ENCODE measurements at places on chromosomes 16 and 17.

DNA sequence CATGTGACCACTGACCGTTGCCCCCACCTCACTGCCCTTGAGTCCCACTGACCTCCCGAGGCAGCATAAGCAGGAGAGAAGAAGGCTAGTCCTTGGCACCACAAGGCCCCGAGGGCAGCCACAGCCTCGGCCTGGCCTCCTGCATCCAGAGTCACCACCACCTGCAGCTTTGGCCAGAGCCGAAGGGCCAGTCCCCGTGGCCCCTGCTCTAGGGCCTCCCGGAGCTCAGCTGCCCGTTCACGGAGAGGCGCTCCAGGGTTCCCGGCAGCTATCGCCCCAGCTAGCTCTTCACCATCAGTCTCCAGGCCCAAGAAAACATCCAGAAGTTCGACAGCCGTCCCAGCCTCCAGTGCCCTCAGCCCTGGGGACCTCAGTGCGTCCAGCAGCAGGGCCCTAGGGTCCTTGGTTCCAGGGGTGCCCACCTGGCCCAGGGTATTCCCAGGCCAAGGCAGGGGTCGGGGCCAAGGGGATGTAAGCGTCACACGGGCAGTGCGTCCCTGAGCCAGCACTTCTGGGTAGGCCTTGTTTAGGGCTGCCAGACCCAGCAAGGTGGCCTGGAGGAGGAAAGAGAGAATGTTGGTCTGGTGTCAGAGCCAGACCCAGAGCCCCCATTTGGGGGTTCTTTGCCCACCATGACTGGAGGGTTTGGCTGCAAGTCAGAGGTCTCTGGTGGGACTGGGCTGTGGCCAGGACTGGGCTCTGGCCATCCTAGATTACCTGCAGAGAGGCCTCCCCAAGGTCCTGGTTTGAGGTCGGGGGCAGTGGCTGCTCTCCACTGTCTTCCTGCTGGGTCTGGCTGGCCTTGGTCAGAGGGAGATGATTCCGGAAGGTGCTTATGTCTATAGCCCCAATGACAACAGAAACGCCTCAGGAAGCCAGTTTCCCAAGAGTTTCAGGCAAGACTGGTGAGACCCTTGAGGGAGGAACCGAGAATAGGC lies 1.8 kb downstream of the GHDC start:
- DNase-seq, result no peak

DNA sequence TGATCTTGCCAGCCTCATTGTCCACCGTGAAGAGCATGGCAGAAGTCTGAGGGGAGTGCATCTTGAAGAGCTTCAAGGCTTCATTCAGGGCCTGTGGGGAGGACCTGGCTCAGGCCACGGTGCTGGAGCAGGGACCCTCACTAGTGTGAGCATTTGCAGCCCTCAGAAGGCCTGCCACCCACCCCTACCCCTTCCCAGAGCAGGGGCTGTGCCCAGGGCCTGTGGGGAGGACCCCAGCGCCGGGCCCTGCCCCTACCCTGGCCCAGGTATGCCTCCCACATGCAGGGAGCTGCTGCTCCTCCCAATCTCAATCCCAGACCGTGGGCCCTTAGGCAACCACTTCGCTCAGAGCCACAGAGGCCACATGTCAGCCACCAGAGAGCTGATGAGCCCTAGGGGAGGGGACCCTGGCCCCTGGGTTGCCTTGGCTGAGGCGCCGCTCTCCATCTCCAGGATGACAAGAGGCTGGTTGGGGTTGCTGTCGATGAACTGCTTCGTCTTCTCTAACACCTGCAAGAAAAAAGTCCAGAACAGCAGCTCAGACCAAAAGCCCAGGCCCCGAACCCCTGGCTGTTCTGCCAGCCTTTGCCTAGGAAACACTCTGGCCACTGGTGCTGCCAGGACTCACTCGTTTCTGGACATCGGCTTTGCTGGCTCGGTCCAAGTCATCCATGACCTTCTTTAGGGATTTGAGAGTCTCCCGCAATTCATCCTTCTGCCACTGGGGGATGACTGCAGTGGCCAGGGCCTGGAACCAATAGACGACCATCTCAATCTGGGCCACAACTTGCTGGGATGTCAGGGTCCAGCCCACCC lies 1.8 kb upstream of the EXOSC6 start:
- peak; percentile 19 for DNase-seq

DNA sequence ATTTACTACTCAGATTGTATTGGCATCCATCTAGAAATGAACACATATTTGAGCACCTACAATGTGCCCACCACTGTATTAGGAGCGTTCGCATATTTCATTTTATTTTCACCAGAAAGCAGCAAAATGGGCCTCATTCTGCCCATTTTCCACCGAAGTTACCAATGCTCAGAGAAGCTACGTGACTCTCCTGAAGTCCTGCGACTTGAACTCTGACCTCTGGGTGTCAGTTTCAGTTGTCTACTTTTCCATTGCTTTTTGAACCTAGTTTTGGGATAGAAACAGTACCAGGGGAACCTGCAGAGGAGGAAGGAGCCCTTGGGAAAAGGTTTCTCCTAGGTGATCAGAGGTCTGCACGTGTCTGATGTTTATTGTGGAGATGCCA lies 139.1 kb upstream of the SDK2 start:
- DNase-seq, result no peak

- DNase-seq, result no peak
Measured at GRCh38 chr17:14902297-14902696, 362.8 kb downstream of the PMP22 start.

GRCh38 chr17:75619506-75620431 lies 13.5 kb upstream of the SMIM5 start:
- peak; percentile 30 for DNase-seq

DNA sequence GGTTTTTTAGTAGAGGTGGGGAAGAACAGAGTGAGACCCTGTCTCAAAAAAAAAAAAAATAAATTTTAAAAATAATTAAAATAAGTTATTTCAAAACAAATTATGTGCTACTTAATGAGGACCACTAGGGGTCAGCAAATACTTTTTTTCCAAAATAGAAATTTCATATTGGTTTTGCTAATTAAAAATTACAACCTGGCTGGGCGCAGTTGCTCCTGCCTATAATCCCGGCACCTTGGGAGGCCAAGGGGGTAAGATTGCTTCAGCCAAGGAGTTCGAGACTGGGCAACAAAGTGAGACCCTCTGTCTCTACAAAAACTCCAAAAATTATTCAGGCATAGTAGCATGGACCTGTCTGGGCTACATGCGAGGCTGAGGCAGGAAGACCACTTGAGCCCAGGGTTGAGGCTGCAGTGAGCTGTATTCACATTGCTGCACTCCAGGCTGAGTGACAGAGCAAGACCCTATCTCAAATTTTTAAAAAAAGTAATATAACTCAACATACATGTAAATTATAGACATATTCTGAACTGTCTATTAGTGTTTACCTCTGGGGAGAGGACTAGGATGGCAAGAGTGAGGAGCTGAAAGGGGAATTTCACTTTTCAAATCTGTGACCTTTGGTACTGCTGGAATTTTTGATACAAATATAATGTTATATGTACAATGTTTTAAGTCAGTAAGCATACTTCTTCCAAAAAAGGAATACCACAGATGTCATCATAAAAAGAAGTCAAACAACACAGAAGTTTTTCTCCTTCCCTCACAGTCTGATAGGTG lies 8.1 kb downstream of the MEIOB start:
- DNase-seq, result peak; percentile 36

- peak; percentile 17 for DNase-seq
Measured at GRCh38 chr16:85491798-85492294, 121.3 kb upstream of the GSE1 start.

GRCh38 chr16:19382887-19383816 lies 34.5 kb upstream of the TMC5 start:
- no peak for DNase-seq

DNA sequence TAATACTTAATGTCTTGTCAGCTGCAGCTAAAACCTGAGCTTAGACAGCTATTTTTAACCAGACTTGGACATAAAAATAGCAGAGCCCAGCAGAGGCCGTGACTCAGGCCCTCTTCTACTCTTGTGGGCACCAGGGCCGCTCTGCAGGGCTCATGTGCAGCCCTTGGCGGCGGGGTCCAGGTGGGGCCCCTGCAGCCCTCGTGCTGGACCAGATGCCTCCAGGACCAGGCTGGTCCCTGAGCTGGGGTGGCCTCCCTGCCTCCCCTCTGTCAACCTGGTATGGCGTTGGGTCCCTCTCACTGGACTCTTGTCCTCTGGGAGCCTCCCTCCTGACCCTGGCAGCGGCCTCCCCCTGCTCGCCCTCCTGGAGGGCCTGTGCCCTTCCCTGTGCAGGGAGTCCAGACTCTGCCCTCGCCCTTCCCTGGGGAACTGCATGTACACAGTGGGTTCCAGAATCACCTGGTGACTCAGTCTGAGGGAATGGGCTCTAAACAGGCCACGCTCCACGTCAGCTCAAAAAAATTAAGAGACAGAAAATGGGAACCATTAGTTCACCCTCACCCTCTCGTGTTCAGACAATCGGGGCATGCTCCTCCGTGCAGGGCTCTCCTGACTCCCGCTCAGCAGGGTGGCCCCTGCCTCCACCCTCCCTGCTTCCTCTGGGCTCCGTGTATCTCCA lies 9.7 kb downstream of the CDK5R1 start:
- peak; percentile 88 for DNase-seq

DNA sequence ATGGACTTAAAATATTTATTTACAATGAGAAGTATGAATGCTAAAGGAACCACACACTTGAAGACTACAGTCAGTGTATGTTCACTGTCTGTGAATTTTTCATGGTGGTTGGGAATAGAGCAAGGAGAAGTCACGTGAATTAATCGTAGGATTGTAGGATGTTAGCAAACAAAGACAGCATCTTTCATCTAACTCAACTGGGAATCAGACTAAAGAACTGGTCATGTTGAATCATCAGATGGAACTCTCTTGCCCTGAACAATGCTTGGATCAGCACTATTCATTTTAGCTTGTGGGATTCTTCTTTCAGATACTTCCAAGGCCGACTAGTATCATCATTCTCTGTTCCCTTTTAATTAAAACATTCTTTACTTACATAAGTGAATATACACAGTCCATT lies 18.1 kb downstream of the KCNJ2 start:
- peak; percentile 73 for DNase-seq

DNA sequence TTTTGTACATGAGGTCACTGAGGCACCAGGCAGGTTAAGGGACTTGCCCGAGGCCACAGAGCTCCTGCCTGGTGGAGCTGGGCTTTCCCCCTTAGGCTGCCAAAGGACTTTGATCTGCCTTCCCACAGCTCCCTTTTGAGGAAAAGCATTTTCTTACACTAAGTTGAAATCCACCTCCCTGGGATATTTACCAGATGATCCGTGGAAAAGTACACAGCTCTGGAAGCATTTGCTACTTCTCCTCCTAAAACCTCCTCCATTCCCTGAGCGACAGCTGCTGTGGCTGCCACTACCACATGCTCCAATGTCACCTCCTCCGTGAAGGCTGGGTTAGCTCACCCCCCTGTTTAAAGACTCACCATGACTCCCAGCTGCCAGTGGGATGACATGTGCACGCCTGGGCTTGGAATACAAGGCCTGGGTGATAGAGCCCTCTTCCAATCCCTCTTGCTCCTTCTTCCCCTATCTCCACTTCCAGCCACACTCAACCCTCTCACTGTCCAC lies 1.2 kb upstream of the MPRIP start:
- DNase-seq, result no peak

GRCh38 chr16:57112403-57113041 lies 20.1 kb downstream of the CPNE2 start:
- DNase-seq, result no peak

- DNase-seq, result peak; percentile 11
Measured at GRCh38 chr17:75124041-75124818, 7.3 kb downstream of the NT5C start.

- no peak for DNase-seq
Measured at GRCh38 chr16:2204416-2205103, 694 bp upstream of the MLST8 start.

DNA sequence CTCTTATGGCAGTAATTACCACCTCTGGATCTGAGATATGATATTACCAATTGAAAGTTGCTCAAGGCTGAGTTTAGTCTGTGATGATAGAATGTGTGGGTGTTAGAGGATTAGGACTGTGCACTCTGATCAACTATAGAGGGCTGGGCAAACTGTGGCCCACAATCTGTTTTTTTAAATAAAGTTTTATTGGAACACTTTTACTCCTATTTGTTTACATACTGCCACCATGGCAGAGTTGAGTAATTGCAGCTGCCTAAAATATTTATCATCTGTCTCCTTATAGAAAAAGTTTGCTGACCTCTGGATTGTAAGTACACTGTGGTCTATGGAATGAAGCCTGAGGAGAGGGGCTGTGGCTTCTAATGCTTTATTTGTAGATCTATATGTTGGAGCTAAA lies 71.5 kb upstream of the N4BP1 start:
- no peak for DNase-seq

- peak; percentile 19 for DNase-seq
Measured at GRCh38 chr17:47789611-47790561, 31.7 kb downstream of the OSBPL7 start.

GRCh38 chr16:2507052-2507659 lies 6.6 kb upstream of the ATP6V0C start:
- no peak for DNase-seq

- no peak for DNase-seq
Measured at GRCh38 chr17:75386430-75386829, 19.0 kb downstream of the GRB2 start.

- DNase-seq, result no peak
Measured at GRCh38 chr17:37725021-37725595, 19.8 kb downstream of the HNF1B start.

- DNase-seq, result no peak
Measured at GRCh38 chr16:50667497-50668367, 13.4 kb downstream of the SNX20 start.

DNA sequence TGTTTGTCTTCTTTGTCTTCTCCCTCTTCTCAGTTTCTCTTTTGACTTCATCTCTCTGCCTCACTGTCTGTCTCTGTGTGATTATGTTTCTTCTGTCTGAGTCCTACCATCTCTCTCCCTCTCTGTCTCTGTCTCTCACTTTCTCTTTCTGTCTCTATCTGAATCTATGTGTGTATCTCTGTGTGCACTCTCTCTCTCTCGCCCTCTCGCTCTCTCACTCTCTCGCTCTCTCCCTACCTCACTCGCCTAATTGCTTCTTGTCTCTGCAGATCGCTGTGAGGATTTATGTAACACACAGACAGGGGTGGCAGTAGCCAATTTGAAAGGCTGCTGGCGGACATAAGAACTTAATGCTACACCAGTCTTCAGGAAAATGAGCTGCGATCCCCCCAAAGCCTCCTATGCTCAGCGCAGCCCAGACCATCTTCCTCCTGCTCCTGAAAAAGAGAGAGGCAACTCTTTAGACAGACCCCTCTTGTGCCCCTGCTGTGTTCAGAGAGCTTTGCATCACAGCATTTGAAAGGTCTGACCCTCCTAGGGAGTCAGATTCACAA lies 140.9 kb downstream of the CCT6B start:
- DNase-seq, result no peak

GRCh38 chr17:16922386-16923096 lies 49.4 kb downstream of the TNFRSF13B start:
- peak; percentile 16 for DNase-seq
